ENCODE measurements at places on chromosomes 3 and 15.

GRCh38 chr3:123287962-123288302, 86.2 kb downstream of the SEC22A start:
- no peak for DNase-seq

- DNase-seq: no peak
These were observed 148.1 kb upstream of the PEX5L start for GRCh38 chr3:180184816-180185215.

DNA sequence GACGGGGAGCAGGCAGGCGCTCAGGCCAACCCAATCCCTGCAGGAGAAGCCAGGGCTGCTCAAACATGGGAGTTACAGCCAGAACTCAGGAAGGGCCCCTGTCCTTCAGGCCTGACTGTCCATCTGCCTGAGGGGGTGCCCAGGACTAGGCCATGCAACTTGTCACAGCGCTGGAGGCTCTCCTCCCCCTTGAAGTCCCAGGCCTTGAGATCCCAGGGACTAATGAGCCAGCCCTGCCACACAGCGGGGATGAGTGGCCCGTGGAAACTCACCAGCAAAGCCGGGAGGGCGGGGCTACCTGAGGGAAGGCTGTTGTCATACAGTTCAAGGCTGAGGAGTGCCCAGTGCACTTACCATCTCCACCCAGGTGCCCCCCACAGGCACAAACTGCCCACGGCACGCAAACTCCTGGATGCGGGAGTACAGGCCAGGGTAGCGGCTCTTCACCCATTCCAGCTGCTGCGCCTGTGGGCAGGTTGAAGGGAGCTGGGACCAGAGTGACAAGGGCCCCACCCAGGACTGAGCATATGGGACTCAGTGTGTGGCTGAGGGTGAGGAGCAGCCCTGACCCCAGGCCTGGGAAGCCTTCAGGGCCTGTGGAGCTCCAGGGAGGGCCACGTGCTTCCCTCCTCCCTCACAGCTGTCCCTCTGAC, 6.3 kb downstream of the MAN2C1 start:
- DNase-seq: no peak

GRCh38 chr3:172803489-172803888, 53.0 kb downstream of the ECT2 start:
- no peak for DNase-seq

DNA sequence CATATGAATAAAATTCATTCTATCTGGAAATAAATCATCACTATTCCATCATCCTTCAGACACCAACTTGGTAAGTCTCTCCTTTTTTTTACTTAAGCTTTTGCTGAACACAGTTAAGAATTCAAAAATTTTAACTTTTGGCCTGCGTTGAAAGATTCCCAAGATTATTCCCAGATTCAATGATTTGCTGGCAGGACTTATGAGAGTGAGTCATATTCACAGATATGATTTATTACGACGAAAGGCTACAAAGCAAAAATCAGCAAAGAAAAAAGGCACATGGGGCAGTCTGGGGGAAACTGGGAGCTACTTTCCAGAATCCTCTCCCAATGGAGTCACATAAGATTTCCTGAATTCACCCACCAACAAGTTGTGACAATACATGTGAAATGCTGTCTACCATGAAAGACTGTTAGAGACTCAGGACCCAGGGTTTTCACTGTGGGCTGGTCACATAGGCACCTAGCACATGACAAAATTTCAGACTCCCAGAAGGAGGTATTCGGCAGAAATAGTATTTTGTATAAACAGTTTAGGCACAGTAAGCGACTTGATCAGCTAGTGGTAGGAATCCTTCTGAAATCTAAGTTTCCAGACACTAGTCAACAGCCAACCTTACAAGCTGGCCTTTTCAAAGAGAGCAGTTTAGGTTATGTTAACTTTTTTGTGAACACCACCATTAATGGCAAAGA, 82.1 kb downstream of the DLG1 start:
- no peak for DNase-seq

DNA sequence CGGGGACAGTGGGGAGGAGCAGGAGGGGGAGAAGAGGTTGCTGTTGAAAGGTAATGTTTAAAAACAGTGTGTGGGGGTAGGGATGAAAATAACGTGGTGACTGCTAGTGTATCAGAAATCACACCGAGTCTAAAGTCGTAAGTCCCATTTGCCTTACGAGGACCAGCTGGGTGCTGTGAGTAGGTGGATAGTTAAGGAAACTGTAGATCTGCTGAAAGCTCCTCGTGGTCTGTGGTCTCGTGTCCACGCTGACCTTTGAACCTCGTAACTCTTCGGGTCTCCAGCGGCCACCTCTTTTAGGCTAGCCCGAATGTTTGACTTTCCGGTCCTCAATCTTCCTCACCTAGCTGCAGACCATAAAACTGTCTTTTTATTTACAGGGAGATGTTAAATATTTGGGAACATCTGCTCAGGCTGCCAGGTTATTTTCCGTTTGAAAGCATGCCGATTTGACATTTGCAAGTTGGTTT, 29.3 kb upstream of the ST3GAL6 start:
- DNase-seq: no peak

DNA sequence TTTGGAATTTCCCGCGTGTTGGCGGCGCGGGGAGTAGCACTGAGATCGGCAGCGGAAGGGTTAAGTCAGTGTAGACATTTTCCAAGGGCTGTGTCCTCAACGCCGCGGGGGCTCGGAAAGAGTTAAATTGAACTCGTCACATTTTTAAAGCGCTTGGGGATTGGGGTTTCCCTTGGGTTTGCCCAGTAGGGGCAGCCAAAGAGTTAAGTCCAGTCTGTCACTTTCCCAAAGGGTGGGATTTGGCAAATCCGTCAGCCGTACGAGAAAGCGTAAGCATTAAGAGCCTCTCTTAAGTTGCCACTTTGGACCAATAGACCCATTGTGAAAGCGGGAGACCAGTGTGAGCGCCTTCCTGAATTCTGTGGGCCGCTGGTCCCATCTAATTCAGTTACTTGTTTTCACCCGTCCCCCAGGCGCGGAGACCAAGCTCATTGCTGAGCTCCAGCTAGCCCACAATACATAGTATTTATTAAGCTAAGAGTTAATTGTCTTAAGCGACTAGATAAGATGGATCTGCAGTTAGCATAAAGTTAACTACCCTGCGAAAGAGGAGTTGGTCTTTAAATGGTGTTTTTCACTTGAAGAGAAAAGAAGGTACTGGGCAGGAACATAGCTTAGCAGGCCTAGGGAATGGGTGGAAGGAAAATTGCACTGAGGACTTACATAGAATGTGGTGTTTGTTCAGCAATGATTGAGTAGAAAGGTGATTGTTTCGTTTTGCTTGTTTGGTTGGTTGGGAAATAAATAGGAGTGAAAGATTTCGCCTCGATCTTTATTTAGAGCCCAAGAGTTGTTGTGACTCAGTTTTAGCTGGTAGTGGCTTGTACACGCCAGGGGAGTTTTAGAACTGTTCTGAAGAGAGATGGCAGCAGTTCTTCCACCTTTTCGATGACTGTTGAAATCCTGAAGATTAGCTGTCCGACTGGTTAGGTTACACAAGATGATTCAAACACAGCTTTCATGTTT, 932 bp downstream of the ARL8B start:
- DNase-seq: peak; percentile 47

GRCh38 chr3:10459954-10460754, 45.2 kb downstream of the ATP2B2 start:
- no peak for DNase-seq

GRCh38 chr15:62929000-62929357, 113.6 kb upstream of the TPM1 start:
- DNase-seq: no peak

DNA sequence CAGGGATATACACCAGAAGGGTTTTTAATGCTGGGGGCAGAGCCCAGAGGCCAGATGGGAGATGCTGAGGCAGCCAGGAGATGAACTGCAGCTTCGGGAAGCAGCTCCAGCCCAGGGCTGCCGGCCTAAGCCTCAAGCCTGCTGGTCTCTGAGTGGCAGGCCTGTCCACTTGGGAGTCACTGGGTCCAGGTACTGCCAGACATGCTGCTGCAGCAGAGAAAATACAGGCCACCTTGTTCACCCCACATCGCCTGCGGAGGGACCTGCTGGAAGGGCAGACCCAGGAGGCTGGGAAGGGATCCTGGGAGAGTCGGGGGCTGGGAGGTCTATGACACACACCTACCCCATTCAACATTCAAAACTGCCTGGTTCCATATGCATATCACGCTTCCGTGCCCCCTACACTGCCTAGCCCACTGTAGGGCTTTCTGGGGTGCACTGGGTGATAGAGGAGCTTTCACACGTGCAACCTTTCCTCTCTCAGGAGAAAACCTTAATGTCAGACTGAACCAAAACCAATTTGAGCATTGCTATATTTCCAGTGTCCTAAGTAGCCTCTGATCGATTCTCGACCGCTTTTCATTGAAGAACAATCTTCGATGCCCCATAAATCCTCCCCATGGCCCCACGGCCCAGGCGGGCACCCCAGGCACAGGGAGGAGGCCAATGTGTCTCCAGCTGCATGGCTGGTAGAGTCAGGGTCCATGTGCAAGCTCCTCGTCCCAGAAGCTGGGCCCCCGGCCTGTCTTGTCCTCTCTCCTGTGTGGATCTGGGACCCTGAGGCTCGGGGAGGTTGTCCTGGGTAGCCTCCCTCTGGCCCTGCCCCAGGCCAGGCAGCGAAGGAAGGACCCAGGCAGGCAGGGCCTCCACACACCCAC, 147.4 kb downstream of the ATP10A start:
- no peak for DNase-seq

- no peak for DNase-seq
These were observed 175.6 kb upstream of the GALNT15 start for GRCh38 chr3:15998911-15999310.

- DNase-seq: no peak
These were observed 383.0 kb downstream of the TBL1XR1 start for GRCh38 chr3:176814285-176814684.

DNA sequence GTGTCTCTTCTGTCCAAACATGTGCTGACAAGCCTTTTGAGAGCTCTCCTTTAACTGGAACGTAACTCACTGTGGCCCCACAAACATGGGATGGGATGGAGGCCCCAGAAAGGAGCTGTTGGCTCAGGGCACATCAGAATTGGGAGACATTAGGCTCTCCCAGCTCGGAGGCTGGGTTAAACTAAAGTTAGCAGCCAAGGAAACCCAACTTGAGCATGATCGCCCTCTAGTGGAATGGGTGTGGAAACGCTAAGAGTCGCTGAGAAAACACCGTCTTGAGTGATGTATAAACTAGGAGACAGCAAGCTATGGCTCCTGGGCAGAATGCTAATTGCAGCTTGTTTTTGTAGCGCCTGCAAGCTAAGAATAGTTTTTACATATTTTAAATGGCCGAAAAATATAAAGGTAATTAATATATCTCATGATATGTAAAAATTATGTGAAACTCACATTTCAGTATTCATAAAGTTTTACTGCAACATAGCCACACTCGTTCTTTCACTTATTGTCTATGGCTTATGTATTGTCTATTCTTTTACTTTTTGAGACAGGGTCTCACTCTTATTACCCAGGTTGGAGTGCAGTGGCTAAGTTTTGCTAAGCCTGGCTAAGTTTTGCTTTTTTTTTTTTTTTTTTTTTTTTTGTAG, 138.8 kb upstream of the HACD2 start:
- DNase-seq: peak; percentile 92

DNA sequence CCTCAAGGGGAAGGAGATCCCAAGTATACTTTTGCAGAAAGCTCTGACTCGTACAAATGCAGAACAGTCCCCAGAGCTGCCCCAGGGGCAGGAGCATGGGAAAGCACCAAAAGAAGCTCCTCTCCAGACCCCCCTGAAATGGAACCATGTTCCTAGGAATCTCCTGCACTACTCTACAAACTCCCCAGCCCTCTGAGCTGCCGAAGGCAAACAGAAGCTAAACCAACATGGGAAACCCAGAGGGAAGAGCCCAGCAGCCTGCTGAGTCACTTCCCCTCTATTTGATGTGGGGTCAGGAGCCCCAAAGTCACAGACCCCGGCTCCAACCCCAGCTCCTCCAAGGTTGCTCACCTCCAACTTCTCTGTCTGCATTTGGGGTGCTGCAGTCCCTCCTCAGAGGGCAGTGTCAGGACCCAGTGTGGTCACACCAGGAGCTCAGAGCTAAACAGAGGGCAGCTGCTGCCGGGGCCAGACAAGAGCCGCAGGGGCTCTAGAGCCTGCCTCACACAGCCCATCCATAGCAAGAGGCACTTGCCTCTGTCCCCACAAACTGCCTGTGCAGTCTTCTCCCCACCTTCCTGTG, 3.8 kb upstream of the PLXNA1 start:
- no peak for DNase-seq

- no peak for DNase-seq
These were observed 22.9 kb downstream of the BBX start for GRCh38 chr3:107545680-107546120.

DNA sequence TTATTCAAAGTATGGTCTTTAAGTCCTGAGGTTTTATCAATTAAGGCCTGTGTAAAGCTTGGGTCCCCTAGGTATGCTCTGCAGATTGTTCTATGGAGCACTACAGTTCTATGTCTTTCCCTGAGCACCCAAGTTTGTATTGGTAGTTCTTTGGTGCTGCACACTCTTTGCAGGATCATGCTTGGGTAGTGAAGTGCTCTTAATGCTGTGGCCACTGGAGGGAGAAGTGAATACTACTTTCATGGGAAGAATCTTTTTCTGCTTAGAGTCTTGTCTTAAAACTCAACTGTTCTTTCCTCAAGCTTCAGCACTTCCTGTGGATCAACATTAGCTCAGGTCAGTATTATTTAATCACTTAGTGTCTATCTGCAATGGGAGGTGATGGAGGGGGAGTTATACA, 93.6 kb upstream of the CFAP20DC start:
- DNase-seq: no peak

- DNase-seq: no peak
These were observed 553.5 kb upstream of the CCDC54 start for GRCh38 chr3:106823701-106824100.

DNA sequence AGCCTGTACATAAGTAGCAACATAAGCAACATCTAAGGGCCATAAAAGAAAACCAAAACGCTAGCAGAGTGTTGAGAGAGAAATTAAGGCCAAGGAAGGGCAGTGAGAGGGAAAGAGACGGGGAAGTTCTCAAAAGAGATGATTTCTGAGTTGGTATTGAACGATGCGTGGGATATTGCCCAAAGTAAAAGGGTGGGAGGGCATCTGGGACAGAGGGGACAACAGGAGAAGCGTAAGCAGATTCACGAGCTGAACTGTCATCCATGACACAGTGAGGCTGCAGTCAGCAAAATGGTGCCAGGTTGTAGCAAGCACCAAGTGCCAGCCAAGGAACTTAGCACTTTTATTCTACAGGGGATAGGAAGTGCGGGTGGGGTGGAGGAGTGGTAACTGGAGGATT, 11.8 kb downstream of the NCEH1 start:
- DNase-seq: no peak

- DNase-seq: no peak
These were observed 154.6 kb upstream of the MEF2A start for GRCh38 chr15:99411234-99411633.

GRCh38 chr15:100328796-100329195, 13.0 kb downstream of the ADAMTS17 start:
- DNase-seq: no peak

GRCh38 chr15:33963831-33964664, 4.2 kb upstream of the CHRM5 start:
- DNase-seq: peak; percentile 7

Data from NCI-H2029 treated with DMSO at 0.1 percent for 48 hours (cell line).